ENCODE measurements at places on chromosomes 11 and 22.

DNA sequence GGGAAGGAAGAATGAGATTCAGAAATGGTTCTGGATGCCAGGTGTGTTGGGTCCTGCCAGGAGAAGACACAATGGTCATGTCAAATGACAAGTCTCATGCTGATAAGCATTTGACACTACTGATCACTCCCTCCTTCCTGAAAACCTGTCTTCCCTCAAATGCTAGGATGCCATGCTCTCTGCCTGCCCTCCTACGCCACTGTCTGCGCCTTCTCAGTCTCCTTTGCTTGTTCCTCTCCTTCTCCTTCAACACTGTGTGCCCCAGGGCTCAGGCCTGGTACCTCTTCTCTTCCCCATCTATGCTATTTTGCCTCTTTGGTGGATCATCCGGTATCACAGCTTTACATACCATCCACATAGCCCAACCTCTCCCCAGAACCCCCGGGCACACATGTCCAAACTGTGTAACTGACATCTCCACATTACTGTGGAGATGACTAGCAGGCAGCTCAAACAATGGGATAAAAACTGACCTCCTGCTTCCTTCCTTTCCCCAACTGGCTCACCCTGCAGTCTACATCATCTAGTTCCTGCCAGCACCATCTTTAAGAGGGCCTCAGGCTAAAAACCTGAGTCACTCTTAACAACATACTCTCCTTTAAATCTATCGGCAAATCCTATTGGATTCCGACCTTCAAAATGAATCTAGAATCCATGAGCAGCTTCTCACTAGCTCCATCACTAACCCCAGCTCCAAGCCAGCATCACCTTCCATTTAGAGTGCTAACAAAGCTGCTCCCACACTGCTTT is 8.2 kb downstream of the AP1B1 start:
- no peak for DNase-seq

DNA sequence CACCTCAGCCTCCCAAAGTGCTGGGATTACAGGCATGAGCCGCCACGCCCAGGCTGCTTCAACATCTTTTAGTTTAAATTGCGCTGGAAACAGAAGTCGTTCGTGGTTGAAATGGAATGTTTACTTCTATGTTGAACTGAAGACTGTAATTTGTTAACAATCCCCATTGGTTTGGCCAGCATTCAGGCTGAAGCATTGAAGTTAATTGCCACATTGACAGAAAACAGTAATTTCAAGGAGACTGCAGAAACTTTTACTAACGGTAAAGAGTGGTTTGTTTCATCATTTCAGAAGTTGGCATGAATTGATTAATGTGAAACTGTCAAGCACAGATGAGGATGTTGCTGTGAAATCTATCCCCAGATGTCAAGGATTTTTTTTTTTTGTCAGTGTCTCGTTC is 14.2 kb downstream of the AP5B1 start:
- DNase-seq, result peak; percentile 87

DNA sequence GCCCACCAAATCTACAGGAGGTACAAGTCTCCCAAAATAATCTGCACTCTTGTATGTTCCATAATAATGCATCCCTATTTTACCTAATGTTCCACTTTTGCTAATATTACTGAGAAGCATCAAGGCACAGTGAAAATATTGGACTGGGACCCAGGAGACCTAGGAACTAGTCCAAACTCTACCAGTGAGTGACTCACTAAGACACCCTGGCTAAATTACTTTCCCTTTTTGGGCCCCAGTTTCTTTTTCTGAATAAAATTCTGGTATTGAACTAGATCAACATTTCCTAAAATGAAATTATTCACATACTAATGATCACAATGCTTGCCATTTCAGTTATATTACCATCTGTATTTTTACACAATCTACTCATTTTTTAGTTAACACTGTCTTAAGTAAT is 19.6 kb downstream of the THAP12 start:
- no peak for DNase-seq

- DNase-seq, result no peak
Observed at GRCh38 chr11:12397931-12398334, 20.6 kb downstream of the PARVA start.

DNA sequence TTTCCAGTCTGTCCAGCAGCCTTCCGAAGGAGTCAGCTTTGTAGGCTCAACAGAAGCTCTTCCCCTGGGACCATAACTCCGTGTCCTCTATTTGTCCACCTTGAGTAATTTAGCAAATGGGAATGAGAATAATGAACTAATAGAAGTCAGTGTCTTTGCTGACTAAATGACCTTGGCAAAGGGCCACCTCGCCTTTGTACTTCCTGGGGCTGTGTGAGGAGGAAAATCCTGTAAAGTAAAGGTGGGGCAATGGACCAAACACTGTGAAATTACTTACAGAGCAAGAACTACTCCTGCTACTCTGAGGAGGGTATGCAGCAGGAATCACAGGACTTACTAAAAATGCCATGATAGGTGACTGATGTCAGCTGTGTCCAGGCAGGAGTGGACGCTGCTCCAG is 36.2 kb upstream of the CSNK2A3 start:
- no peak for DNase-seq

DNA sequence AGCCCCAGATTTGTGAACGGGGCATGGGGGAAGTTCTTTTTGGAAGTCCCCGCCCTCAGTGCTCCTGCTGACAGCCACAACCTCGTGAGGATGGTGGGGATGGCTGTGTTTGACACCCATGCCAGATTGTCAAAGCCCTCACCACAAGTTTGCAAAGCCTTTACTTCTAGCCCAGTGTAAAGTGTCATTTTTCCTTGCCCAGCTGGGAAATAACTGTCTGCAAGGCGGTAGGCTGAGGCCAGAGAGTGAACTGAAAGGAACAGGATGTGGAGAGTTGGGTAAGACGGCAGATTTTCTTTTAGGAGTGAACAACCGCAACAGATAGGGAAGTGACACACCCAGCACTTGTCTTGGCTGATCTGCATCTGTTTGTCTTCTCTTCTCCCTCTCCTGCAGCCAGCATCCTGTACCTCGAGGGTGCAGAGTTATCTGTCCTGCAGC is 13.6 kb downstream of the IL17RA start:
- DNase-seq, result no peak

DNA sequence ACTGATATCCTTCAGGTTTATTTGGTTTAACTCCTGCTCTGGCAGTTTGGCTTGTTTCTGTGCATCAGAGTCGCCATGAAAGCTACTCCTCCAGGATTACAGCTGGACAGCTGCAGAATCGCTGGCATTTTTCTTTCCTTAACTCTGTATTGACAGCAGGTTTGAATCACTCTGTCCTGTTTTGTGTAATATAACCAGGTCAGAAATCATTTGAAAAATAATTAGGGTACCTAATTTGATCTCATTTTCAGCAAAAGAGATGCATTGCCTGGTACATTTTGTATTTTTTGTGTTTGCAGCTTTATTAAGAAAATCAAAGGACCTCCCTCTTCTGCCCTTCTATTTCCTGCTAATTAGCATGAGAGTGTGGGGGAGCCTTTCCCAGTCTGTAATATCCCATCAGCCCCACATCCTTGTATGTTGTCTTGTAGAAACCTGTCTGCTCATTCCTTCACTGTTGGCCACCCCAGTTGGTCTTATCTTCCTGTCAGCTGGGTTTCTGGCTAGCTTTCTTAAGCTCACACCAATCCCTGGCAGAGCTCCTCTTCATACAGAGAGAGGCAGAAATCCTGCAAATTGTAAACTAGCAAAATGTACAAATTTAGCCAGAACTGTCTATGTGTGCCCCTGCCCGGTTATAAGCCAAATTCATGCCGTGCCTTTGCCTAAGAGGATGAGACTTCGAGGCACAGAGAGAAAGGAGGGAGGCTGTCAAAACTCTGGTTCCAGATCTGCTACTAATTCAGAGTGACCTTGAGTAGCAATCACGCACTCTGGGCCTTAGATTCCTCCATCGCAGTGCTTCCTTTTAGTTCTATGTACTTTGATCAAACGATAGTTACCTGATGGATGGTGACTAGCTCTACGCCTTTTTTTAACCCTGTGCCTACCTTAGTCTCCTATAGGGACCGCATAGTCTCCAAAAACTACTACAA is 200.6 kb downstream of the NAV2 start:
- DNase-seq, result no peak

DNA sequence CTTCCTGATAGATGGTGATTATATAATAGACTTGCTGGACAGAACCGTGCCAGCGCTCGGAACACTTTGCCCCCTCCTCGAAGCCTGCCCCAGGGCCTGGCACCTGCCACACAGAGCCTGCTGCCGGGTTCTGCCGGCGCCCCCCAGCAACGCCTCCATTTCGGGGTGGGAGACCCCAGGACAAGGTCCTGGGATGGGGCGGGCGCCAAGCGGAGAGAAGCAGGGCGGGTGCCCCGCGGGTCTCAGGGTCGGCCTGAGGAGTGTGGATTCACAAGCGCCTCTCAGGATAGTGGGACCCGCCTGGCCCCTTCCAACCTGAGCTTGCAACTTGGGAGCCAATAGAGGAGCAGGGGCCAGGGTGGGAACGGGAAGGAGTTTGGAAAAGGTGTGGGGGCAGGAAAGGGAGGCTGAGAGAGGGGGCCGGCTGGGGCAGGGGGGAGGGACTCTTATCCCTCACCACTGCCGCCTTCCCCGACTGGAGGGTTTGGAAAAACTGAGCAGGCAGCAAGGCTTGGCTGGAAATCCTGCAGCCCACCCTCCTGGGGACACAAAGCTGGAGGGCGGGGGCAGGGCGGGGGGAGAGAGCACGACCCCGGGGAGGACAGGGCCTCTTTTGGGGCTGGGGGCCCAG is 3.3 kb upstream of the BCL9L start:
- peak; percentile 52 for DNase-seq

DNA sequence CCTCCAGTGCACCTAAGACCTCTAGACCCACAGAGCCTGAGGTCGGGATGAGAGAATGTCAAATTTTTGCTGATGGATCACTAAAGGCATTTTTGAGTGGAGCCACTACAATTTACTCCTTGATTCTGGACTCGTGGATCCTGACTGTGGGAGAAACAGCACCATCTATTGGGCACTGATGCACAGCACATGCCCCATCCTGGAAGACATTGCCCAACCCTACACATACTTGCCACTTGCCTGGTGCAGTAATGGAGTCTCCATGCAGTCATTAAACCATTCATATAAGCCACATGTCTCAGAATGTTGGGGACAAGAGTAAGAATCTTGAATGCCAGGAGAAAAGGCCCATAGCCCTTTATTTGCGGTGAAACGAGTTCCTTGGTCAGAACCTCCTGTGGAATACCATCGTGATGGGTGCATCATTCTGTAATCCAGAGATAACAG is 103.9 kb downstream of the GGTLC2 start:
- no peak for DNase-seq

- no peak for DNase-seq
Observed at GRCh38 chr22:31218565-31219262, 6.6 kb downstream of the LIMK2 start.

GRCh38 chr11:109970516-109971183 is 122.5 kb upstream of the ZC3H12C start:
- DNase-seq, result no peak

GRCh38 chr11:134498326-134499139 is 86.5 kb upstream of the B3GAT1 start:
- no peak for DNase-seq

DNA sequence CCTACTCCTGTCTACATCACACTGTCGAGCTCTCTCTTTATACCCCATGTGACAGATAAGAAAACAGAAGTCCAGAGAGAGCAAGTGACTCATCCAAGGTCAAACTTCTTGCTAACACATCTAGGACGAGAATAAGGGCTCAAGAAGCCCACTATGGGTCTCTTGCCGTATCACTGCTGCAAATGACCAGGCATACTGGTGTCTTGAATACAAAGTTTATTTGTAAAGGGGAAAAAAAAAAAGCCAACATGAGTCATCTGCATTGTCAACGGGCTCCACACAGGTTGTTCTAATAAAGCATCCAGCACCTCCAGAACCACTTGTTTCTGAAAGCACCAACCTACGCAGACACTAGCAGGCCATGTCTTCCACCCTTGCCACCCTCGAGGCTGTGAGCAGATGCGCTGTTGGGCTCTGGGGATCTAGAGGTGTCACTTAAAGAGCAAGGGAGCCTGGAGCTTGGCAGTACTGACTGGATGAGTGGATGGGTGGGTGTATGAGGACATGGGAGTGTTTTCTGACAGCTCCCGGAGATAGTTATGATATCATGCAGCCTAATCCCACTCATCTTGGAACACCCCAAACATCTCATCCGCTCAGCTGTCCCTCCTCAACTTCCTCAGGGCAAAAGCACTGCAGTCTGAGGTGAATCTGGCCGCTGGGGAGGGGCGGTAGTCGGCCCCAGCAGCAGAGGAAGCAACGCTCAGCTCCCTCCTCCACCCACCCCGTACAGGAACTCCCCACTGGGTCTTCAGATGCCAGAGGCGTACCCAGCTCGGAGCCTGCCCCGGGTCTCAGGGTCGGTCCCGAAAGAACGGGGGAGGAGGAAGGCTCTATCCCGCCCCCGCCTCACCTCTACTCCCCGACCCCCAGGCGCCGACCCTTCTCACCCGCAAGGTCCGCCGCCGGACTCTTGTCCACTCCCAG is 1.0 kb downstream of the SMCO4 start:
- DNase-seq, result peak; percentile 3

- peak; percentile 24 for DNase-seq
Observed at GRCh38 chr11:73140213-73141030, 1.7 kb downstream of the FCHSD2 start.

GRCh38 chr11:16925561-16926065 is 88.6 kb downstream of the PLEKHA7 start:
- DNase-seq, result no peak

- no peak for DNase-seq
Observed at GRCh38 chr22:24265734-24266133, 4.9 kb upstream of the SPECC1L start.

GRCh38 chr11:110665689-110666465 is 46.4 kb downstream of the ARHGAP20 start:
- DNase-seq, result no peak

GRCh38 chr11:76823481-76824028 is 37.2 kb upstream of the ACER3 start:
- DNase-seq, result no peak

GRCh38 chr11:68399916-68400315 is 60.6 kb upstream of the PPP6R3 start:
- DNase-seq, result no peak

DNA sequence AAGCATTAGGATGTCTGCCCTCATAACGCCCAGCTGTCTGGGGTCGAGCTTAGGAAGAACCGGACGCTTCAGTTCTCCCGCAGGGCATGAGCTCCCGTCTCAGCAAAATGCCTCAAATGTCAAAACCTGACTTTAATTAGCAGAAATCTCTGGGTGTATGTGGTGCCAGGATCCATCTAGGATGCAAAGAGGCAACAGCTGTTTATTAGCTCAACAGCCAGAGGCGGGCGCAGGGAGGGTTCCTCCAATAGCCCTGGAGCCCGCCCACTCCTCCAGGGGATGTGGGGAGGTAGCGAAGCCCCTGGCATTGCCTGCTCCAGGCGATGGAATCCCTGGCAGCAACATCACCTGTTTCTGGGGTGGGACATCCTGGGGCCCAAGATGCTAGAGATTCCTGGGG is 39.4 kb upstream of the RTL6 start:
- DNase-seq, result no peak

DNA sequence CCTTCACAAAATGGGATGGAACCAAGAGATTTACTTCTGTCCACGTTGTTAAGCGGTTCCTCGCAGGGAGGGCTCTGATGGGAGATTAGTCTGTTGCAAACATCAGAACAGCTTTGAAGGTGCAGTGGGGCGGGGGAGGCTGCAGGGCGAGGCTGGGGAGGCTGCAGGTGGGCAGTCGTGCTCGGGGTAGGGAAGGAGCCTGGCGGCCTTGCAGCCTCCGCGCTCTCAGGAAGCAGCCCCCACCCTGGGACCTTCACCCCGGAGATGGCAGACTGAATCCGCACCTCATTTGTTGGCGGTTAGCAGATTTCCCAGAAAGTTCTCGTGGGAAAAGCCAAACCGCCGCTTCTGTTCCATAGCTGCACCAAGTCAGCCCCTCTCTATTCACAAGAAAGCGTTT is 237.3 kb downstream of the BRD1 start:
- DNase-seq, result no peak

- DNase-seq, result no peak
Observed at GRCh38 chr11:120954381-120954780, 69.5 kb upstream of the TBCEL start.
